Stimulated activated CD4-positive, alpha-beta T cell treated with anti-CD3 and anti-CD28 coated beads, TNF-alpha, amount 100 ng/mL, for 1 hour (primary cell): ENCODE measurements at places on chromosomes 2 and 18.

DNA sequence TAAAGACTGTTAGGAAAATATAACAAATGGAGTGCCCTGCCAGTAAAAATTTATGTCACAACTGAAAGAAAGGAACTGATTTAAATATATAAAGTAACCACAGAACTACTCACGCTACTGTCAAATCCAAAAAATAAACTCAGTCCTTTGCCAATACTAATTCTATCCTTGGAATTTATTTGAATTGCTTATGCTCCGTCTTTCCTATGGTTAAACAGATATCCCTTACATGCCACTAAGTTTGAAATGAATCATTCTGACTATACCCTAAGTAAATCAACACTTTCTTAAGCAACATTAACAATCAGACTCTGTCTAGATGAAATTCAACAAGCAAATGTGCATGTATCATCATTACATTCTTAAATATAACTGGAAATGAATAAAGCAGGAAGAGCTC is 9.8 kb downstream of the HNRNPLL start:
- no peak for DNase-seq

DNA sequence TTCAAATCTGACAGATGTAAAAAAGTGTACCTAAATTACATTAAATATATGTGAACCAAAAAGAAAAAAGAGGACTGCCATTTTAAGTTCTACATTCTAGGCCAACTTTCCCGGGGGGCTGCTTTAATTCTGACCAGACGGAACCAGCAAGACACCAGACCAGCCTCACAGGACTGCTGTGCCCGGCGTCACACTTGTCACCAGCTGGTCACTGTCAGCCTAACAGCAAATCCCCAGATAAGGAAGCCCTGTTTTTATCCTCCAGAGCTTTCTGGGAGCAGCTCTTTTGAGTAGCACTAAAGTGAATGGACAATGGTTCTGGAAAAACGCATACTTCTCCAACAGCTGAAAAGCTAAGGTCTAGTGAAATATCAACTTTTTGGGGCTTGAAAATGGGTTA is 35.6 kb downstream of the CYB5A start:
- no peak for DNase-seq

DNA sequence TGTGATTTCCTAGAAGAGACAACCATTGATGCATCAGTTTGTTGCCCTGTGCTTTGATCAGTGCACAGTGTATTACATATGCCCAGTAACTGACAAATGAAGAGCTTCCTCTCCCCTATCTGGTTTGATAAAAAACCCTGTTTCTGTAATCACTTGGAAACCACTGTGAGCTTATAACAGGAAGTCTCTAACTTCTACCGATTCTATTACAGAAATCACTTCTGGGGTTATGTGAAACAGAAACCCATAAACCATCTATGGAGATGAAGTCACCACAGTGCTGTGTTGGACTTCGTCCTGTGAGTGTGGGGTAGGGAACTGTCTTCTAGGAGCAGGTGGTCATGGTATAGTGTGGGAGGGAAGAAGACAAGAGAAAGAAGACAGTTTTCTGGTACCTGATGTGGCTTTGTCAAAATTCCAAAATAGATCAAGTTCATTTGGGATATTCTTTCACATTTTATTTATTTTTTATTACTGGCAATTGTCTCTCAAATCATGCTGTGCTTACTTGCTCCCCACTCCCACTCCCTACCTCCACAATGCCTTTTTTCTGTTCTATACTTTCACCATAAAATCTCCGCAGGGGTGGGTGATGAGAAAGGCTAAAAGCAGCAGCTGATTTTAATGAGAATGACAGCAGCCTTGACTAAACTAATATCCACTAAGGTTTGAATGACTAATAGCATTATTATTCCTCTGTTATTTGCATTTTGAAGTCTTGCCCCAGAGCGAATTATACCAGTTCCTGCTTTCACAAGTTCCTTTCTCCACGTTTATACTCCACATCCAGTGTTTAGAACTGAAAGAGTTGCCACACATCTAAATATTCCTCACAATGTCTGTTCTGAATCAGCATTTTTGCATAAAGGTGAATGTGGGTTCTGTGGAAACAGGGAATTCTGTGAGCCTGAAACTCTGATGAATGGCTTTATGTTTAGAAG is 41.7 kb upstream of the RND3 start:
- no peak for DNase-seq

DNA sequence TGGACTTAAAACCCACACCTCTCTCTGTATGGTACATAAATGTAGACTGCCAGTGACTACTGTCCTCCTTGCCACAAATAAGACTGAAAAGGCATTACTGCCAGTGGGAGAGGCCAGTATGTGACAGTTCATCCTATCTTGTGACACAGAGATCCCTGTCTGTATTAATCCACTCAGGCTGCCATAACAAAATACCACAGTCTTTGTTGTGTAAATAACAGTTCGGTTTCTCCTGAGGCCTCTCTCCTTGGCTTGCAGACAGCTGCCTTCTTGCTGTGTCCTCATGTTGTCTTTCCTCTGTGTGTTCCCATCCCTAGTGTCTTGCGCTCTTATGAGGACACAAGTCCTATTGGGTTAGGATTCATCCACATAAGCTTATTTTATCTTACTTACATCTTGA is 46.4 kb upstream of the IL1RL1 start:
- DNase-seq: no peak

GRCh38 chr2:8682719-8683667 is 1.1 kb downstream of the ID2 start:
- no peak for DNase-seq

- no peak for DNase-seq
Observed at GRCh38 chr2:218270721-218271486, 585 bp downstream of the PNKD start.

- no peak for DNase-seq
Observed at GRCh38 chr2:12287220-12287751, 429.4 kb upstream of the TRIB2 start.

- no peak for DNase-seq
Observed at GRCh38 chr2:68901199-68901514, 30.0 kb upstream of the BMP10 start.

DNA sequence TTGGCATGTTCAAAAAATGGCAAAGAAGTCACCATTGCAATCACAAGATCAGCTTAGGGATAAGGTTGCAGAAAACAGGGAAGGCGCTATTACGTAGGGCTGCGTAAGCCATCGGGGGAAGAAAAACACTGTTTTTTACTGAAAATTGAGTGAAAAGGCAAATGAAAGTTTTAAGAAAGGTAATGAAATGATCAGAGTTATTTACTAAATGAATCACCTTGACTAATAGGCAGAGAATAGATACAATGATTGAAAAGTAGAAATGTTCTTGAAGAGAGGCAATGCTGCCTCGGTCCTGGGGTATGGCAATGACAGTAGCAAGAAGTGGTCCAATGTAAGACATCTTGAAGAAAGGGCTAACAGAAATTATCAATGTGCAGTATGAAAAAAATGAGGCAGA is 1227.8 kb upstream of the ZEB2 start:
- no peak for DNase-seq
